CD8-positive, alpha-beta memory T cell (primary cell): ENCODE measurements at places on chromosomes 16 and 17. TPM values are rescaled to one million over a fixed set of nuclear protein-coding genes. Genes with fewer than 3 reads are reported as not detected.

DNA sequence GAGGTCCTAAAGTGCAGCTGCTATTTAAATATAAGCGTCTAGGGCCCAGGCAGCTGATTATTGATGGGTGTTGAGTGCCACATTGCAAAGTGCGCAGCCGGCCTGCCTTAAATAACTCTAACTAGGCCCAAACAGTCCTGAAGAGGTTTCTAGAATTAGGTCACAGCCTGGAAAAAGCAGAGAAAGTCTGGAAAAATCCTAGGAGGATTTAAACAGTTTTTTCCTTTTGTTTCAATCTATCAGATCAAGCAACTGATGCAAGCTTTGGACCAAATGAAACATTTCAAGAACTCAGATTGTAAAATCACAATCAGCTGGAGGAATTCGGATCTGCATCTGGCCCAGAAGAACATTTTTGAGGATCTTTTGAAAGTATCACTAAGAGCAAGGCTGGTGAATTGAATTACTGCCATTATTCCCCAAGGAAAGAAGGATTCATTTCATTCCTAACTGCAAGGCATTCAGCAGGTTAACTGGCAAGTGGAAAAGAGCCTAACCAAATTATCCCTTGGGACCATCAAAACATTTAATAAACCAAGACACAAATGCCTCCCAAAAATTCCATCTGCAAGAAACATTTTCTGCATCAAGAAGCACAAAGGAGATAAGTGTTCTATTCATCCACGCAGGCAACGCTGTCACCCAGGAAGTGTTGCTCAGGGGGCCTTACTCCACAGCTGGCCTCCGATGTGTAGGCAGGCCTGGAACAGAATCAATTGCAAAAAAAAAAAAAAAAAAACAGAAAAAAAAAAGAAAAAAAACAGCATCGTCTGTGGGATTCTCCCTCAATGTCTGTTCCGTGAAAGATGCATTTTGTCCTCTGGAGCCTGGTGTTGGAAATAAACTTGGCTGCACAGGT, 46.1 kb downstream of the IRX3 start:
- DNase-seq: no peak

The VKORC1 gene
- total RNA-seq: 66.0 TPM

GRCh38 chr16:48602356-48603014, 7.5 kb downstream of the N4BP1 start:
- DNase-seq: no peak

- DNase-seq: peak; percentile 12
These were observed 1.4 kb downstream of the THUMPD1 start for GRCh38 chr16:20740007-20740883.

DNA sequence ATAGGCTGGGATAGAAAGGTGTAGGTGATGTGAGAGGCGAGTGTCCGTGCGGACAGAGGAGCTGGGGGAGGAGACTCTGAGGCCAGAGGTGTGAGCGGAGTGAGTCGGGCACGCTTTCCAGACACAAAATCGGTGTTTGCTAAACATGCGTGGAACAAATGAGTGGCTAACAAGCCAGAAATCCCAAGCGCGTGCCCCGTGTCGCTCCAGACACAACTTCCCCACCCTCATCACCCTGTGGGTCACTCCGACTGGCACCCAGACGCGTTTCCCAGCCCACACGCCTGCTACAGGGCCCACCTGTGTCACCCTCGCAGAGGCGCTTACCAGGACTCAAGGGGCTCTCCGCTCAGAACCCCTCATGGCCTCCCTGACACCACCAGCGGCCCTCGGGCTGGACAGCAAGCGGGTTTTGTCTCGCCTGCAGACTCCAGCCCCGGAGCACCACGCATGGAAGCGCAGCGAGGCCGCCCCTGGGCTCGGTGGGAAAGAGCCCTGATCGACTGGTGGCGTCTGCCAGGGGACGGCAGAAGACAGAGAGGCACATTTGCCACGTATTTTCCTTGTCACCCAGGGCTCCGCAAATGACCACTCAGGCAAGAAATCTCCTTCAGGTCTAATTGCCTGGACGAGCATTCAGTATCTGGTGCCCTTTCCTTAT, 6.0 kb upstream of the RPH3AL start:
- no peak for DNase-seq

DNA sequence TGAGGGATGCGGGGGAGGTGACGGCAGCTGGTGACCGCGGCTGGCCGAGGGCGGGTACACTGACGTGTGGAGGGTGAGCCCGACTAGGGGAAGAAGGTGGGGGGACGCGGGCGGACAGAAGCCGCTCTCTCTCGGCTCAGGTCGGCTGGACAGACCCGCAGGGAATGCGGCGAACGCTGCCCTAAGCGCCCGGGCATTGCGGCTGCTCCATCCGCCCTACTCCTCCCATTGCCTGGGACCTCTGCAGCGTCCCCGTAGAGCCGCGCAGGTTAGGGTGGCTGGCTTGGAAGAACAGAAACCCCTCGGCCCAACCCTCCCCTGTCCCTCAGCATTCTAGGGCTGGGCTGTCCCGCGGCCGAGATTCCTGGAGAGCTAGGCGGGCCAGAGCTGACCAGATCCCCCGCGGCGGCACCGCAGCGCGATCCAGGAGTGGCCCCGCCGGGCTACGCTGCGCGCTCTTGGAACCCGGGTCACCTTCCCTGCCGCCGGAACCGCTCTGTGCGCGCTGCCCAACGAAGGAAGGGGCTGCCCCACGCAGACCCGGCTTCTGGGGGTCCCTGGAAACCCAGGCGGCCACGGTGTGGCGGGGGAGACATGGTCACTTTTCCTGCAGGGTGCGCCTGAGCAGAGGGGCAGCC, 3.0 kb downstream of the DLX4 start:
- no peak for DNase-seq

DNA sequence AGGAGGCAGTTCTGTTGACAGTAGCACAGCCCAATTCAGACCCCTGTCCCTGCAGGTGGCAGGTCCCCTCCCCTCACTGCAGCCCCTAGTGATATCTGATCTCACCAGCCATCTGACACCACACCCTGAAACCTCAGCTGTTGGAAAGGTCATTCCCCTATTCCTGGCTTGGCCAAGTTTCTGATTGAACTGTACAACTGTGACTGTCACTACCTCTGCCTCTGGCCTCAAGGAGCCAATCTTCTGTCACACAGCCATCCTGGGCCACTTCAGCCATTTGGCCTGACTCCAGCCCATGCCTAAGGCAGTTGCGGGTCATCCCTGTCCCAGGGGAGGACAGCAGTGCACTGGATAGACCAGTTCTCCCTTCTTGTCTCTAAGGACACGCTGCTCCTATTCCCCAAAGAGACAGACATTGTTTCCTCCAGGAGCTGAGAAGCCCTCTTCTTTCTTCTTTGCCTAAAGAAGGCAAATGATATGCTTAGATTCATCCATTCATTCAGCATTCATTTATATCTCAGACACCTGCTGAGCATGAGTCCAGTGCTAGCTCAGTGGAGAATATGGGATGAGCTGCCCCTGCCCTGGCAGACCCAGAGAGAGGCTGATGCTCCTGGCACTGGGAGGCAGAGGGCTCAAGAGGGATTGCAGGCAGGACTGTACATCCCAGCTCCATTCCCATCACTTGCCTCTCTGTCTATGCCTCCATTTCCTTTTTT, 4.6 kb upstream of the ALDOA start:
- no peak for DNase-seq

GRCh38 chr16:27326738-27327585, 13.2 kb downstream of the IL4R start:
- no peak for DNase-seq
